ENCODE measurements at places on chromosomes 11 and 22.
A peak's percentile ranks its signal among the peaks of the same experiment; 100 is the strongest.

- no peak for DNase-seq
Observed at GRCh38 chr11:73632996-73633395, 13.4 kb upstream of the PLEKHB1 start.

DNA sequence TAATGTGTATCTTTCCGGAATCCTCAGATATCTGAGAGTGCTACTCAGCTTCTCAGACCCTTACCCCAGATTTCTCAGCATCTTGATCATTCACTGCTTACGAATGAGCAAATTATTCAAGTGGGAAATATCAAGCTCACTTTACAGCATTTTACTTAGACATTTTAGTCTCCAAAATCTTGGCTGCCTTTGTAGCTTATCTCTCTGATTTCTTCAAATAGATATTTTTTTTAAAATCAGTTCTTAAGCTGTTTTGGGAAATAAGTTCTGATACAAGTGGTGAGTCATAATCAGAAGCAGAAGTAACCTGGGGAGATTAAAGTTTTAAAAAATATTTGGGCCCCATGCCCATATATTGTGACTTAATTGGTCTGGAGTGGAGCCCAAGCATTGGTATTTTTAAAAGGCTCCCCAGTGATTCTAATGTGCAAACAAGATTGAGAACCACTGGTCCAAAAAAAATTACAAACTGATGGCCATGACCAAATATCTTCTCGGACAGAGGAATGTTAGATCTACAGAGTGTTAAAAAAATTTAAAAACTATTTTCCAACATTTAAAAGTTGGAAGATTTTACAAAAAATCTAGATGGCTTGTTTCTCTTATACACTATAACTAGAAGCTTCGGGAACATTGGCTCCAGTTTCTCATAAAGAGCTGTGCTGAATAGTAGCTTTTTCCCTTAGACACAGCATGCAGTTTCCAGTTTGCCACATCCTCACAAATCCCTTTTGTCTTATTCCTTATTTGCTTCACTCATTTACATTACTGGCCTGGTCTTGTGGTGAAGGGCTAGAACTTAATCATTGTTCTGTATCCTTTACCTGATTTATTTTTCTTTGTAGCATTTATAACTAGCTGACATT lies 87.8 kb upstream of the BMAL1 start:
- no peak for DNase-seq

DNA sequence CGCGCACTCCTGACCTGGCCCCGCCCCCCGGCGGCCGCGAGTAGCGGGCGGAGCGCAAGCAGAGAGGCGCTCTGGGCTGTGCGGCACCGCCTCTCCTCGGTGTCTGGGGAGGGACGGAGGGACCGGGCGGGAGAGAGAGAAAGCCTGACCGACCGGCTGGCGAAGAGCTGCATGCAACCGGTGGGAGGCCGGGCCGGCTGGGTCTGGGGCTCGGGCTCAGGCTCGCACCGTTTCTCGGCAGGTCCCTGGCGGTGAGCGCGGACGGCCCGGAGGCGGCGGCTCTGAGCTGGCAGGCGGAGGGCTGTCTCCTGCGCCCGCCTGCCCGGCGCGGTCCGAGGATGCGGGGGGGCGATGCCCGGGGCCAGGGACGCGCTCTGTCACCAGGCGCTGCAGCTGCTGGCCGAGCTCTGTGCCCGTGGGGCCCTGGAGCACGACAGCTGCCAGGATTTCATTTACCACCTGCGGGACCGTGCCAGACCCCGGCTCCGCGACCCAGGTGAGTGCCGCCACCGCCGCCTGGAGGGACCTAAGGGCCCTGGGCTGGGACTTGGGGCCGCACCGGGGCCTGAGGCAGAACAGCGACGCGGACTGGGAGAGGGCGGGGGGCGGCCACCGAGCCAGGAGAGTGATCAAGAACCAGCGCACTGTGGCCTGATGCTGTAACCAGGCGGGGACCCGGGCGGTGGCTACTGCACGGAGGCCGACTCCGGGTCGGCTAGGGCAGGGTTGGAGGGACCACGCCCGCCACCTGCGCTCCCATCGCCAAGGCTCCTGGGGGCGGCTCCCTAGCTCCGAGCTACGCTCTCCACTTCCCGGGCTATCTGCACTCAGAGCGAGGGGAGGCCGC lies at the start of gene SYT9:
SYT9 (plus strand) TSS at position 69 of the 847 bp plus-strand sequence; CDS start at position 352, 283 bp downstream.
- no peak for DNase-seq

DNA sequence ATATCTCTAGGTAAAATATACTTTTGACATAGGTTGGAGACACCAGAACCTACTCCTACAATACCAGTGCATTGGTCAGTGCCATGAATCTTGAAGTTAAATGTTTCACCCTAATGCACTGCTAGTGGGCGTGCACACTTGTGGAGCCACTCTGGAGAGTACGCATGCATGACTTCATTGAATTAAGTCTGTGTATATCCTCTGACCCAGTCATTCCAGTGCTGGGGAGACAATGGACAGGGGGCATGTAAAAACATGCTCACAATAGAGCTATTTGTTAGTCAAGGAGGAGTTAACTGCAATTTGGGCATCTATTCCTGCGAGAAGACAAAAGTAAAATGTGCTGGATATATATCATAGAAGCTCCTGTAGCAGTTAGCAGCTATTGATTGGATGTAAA lies 335.4 kb upstream of the NCAM1 start:
- DNase-seq: no peak

DNA sequence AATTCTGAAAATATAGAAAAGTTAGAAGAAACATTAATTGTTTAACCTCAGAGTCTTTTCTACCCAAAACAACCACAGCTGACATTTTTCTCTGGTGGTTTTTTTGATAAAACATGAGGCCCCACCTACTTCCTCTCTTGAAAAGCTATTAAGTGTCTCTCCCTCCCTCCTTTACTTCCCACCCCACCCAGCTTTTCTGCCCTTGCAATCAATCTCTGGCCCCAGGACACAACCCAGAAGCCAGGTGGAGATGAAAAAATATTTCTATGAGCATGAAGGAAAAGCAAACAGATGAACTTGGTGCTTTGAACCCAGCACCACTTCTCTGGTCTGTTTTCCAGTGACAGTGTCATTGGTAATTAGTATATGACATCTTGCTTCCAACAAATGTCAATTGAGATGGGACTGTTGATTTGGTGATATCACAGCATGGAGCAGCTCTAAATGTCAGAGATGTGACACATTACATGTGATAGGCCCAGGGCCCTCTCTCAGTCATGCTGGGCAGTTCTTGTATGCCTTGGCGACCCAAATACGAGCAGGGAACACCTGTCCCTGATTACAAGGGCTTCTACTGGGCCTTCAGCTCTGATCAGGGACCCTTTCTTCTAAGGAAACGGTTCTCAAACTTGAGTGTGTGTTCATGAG lies 23.9 kb upstream of the TMPRSS13 start:
- no peak for DNase-seq

GRCh38 chr22:47191671-47192650 lies 429.5 kb downstream of the TBC1D22A start:
- no peak for DNase-seq

- DNase-seq: no peak
Observed at GRCh38 chr11:117997823-117998579, 11.8 kb downstream of the IL10RA start.

DNA sequence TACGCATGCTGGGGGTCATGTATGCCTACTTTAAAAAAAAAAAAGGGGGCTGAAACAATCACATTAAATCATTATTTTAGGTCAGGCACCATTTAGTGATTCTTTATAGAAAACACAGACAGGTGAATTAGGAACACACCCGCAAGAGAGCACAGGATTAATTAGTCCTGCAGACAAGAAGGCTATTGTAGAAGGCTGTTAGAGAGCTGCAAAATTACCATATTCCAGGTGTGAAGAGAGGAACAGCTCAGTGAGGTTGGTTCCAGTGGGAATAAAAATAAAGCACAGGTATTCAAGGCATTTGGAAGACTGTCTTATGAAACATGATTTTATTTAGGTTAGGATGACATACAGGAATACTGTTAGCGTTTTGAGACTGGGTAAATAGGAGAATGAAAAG lies 649.1 kb downstream of the OPCML start:
- DNase-seq: no peak

- peak; percentile 43 for DNase-seq
Observed at GRCh38 chr11:19953336-19953735, 206.9 kb downstream of the DBX1 start.

GRCh38 chr11:117547195-117547850 lies 219.7 kb downstream of the CEP164 start:
- DNase-seq: no peak

- DNase-seq: no peak
Observed at GRCh38 chr22:27329966-27330645, 471.4 kb downstream of the MN1 start.

- DNase-seq: no peak
Observed at GRCh38 chr11:72241291-72241781, 2.6 kb downstream of the PHOX2A start.

GRCh38 chr11:63448646-63449045 lies 42.3 kb downstream of the PLAAT5 start:
- DNase-seq: no peak

GRCh38 chr11:27392278-27393114 lies 29.5 kb upstream of the CCDC34 start:
- DNase-seq: no peak

GRCh38 chr11:4697585-4697984 lies at the start of gene OR51E2:
Gene OR51E2 (minus strand): TSS chr11:4697853. CDS start chr11:4682711, 15,142 bp downstream.
- no peak for DNase-seq

GRCh38 chr22:39743935-39744334 lies 149.6 kb downstream of the ENTHD1 start:
- no peak for DNase-seq

- DNase-seq: peak; percentile 78
Observed at GRCh38 chr11:19460718-19461405, 220.1 kb upstream of the E2F8 start.

- DNase-seq: no peak
Observed at GRCh38 chr22:26722159-26722558, 64.8 kb downstream of the MIAT start.

- no peak for DNase-seq
Observed at GRCh38 chr22:48306785-48307510, 1520.7 kb downstream of the BRD1 start.
